GM04503 (cell line): ENCODE measurements at places on chromosomes 5 and 9.

DNA sequence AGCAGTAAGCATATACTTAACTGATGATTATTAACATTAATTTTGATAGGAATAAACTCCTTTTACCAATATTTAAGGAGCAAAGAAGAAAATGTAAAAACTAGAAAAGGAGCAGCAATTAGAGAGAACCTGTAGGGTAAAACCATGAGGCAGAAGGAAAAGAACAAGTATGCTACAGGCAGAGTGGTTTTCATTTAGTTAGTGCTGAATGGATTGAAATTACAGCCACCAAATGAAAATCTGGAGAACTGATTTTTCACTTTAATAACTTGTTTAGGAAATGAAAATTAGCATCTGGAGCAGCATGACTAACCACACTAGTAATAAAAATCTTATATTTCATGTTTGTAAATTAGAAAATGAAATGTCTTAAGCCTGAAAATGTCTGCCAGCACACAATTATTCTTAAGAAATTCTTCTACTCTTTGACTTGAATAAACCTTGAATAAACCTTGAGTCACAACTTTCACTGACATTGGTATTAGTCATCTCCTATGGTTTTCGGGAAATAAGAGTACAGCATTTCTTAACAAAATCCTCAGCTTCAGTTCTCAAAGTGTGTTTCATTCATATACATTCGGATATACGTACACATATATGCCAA, 1504.9 kb upstream of the C9orf72 start:
- DNase-seq: no peak

DNA sequence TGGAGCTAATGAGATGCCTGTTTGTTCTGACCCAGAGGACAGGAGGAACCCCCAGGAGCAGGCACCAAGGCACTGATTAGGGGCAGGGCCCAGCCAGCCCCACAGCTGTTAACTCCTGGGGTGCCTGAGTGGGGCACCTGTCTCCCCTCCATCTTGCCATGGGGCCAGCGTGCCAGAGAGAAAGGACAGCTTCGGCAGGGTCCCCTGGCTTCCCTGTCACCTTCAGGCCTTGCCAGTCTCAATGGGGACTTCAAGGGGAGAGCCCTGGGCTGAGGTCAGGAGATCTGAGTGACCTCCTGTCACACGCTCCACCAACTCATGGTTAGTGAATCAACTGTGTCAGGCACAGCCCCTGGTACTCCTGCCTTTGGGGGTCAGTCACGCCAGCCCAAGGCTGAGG, 152.7 kb upstream of the MVB12B start:
- DNase-seq: no peak

- DNase-seq: no peak
Observed at GRCh38 chr5:24347158-24347557, 297.6 kb downstream of the CDH10 start.

DNA sequence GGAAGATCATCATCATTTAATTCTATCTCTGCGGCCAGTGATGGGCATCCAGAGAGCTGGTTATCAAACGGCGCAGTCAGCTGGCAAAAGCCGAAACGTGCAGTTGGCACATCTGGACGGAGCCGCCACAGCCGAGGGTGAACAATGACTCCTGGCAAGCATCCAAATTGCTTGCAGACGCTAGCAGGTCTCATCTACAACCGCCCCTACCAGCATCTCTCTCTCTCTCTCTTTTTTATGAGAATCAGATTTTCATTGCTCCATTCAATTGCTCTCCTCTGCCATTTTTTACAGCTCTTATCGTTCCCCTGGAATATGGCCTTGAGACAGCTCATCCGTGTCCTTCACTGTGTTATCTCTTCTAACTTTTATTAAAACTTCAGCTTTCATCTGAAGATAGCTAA, 165.2 kb downstream of the MAPKAP1 start:
- no peak for DNase-seq

- no peak for DNase-seq
Observed at GRCh38 chr5:156753846-156754245, 96.2 kb upstream of the PPP1R2B start.

- DNase-seq: no peak
Observed at GRCh38 chr9:12414514-12414913, 278.7 kb upstream of the TYRP1 start.

- no peak for DNase-seq
Observed at GRCh38 chr5:149456597-149457392, 77.7 kb upstream of the IL17B start.

GRCh38 chr5:115423051-115423450, 121.5 kb downstream of the FEM1C start:
- DNase-seq: no peak

- peak; percentile 80 for DNase-seq
Observed at GRCh38 chr9:1231998-1232919, 182.1 kb downstream of the DMRT2 start.

- DNase-seq: no peak
Observed at GRCh38 chr9:98135938-98136337, 16.9 kb upstream of the TRIM14 start.

DNA sequence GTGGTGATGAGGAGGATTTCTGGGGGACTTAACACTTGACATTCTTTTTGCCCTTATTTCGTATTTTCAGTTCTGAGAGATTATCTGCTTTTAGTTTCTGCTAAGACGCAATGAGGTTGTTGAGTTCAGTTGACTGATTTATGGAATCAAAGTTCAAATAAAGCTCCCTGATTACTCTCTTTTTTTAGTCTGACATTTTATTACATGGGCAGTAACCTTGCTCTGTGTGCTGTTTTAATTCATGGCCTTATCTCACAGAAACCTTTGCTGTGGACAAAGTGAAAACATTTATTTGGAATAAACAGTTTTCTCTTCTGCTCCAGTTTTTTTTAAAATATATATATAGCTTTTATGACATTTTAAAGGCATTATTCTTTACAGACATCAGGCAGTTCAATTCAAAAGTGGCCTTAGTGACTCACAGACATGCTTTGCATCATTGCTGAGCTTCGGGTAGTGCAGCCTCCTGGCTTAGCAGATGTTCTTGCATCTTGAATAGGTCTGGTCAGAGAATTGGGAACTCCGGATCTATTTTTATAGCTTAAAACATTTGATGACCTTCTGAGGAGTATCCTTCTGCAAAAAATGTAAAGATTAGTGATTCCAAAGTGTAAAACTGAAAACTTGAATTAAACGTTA, 162.9 kb downstream of the FAM170A start:
- DNase-seq: no peak

- no peak for DNase-seq
Observed at GRCh38 chr9:95112436-95113280, 204.9 kb downstream of the FANCC start.

DNA sequence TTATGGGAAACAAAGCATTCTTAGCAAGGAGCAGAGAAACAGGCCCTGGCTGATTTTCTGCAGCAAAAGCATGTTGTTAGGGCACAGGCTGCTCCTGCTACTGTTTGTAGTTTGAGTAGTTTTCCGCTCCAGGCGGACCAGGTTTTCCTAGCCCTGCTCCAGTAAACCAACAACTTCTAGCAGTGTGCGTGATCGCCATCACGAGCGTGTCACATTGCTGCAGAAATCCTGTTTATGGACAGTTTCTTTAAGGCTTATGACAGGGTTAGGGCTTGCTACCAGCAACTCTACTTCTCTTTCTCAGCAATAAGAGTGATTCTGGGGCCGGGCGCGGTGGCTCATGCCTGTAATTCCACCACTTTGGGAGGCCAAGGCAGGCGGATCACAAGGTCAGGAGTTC, 803.9 kb upstream of the CDH10 start:
- DNase-seq: no peak

DNA sequence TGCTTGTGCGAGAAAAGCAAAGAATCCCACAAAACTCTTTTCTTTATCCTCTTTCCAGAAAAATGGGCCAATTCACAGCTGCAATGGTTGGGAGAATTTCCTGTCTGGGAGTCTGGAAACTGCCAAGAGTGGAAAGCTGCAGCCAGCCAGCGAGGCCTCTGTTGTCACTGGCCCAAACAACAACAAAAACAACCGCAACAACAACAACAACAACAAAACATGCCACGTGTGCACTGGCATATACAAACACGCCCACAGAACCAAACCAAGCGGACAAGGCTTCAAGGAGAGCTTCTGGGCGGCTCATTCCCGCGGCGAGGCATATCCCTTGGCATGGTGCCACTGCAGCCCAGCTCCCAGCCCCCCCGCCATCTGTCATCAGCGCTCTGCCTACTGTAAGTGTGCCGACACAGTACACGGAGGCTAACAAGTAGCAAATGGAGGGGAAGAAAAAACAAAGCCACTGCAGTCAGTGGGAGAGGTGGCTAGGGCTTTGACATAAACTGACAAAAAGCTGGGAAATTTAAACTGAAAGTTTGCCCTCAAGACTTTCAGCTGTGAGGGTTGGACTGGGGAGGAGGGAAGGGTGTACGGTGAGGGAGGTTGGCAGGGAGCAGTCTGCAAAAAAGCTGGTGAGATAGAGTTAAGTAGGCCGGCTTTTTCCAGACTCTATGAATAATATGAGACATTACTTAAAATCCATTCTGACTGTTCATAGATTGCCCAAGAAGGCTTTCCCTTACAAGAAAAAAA, 165.0 kb upstream of the ZNF462 start:
- DNase-seq: peak; percentile 21

GRCh38 chr5:80150731-80151130, 105.1 kb downstream of the SERINC5 start:
- DNase-seq: no peak

DNA sequence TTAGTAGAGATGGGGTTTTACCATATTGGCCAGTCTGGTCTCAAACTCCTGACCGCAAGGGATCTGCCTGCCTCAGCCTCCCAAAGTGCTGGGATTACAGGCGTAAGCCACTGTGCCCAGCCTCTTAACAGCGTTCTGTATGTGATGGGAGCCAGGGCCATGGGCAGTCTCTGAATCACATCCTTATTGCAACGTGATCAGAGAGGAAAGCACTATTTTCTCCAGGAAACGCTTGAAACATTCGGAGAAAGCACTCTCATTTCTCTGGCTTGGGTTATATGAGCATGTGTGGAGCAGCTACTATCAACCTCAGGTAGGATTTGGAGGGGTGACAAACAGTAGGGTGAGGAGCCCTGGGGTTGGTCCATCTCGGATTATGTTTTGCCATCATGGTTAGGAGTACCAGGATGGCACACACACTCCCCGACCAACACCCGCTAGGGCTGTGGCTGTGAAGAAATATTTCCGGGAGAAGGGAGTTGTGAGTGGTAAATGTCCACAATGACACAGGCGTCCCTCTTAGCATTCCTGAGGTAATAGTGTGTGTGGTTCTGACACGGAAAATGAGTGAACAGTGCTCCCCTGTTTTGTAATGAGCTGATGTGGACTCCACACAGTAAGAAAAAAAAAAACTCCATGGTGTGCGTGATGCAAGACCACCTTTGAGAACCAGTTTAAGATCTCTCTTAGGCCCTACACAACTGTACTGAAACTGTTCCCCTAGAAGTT, 406.2 kb upstream of the ZNF608 start:
- DNase-seq: no peak

DNA sequence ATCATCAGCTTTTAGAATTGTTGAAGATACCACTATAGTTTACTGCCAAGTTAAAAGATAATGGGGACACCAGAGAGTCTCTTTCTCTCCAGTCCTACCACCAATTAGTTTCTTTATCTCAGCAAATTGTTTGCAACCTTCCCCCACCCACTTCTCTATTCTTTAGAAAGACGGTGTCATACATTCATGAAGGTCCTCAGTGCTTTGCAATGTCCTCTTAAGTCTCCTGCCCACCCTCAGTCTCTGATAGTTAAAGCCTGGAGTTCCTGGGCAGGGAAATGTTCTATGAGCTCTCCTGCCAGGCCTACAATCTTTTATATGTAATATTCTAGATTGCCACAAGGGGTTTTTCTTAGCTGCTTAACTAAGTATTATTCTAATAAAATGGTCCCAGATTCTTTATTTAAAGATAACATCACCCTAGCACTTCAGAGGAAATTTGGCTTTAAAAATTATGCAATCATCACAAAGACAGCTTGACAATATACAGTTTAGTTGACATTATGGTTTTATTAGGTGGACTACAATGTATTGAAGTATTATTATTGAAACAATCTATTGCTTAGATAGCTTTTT, 509.2 kb downstream of the CSNK1G3 start:
- no peak for DNase-seq

DNA sequence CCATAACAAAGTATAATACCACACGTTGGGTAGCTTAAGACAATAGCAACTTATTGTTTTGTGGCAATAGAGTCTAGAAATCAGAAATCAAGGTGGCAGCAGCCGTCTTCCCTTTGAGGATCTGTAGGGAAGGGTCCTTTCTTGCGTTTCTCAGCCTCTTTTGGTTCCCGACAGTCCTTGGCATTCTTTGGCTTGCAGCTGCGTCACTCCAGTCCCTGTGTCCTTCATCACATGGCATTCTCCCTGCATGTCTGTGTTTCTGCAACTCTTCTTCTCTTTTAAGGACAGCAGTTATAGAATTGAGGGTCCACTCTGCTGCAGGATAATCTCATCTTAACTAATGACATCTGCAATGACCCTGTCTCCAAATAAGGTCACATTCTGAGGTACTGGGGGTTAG, 140.1 kb downstream of the FBXL7 start:
- no peak for DNase-seq

DNA sequence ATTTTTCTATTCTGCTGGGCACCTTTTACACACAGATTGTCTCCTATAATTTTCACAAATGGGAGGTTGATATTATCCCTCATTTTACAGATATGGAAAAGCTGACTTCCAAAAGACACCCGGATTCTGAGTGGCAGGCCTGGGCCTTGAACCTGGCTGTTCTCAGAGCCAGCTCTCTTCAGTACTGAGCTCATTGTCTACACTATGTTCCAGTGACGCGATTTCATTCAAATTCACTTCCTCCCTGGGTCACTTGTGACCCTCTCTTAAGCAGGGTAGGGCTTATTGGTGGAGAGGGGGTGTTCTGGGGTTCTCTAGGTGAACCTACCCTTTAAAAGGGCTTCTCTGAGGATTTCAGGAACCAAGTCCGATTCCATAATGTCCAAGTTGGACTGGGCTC, 70.2 kb downstream of the ANKRD33B start:
- DNase-seq: no peak

- DNase-seq: no peak
Observed at GRCh38 chr5:102375272-102375671, 79.2 kb upstream of the SLCO4C1 start.

DNA sequence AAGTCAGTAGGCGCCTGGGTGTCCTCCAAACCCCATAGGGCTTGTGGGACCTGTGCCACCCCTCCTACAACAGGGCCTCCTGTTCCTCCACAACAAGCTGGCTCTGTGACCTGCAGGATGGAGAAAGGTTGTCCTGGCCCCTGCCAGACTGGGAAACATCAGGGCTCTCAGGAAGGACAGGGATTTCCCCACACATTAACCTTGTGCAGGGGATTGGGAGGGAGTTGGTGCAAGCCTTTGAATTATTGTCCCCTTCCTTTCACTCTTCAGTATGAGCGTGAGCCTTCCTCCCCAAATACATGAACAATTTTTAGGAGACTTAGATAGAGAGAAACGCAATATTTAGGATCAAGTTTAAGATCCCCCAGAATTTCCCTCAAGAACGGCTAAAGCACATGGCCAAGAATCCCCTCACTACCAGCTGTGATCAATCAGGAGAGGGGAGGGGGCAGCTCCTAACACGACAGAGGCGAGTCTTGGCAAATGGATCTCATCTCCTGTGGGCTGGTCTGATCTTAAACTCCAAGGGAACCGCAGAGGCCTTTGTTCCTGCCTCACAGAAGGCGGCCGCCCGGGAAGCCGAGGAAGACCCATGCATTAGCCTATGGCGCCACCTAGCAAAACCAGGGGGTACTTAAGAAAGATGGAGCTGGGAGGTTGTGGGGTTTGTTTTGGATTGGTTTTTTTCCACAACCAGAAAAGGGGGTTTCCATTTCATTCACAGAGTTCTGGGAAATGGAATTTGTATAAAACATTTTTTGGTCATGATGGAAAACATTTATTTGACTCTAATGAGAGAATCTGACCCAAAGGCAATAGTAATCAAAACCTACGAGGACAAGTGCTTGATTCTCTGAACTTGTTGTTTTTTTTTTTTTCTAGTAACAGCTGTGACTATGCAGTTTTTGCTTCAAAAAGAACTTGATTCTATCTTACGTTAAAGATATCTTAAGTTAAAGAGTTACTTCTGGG, 36.1 kb upstream of the OSMR start:
- no peak for DNase-seq
